NCI-H2029 (cell line): ENCODE measurements at places on chromosomes 13 and 19.

DNA sequence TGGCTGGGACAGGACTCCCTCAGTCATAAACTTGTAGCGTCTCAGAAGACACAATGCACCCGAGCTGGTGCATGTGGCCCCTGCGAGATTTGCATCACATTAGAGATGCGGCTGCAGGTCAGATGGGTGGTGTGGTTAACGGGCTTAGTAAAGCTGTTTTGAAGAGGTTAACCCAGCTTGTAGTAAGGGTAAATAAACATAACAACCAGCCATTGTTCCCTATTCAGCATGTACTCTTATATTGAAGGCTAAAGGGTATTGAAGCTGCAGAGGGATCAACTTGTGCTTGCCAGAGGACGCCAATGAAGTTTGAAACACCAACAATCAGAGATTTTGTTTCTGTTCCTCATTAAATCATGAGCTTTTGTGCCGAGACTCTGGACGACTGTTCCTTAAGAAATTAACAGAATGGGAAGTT, 79.4 kb downstream of the ZIC5 start:
- DNase-seq: no peak

- DNase-seq: no peak
These were observed 30.0 kb upstream of the TPT1 start for GRCh38 chr13:45370922-45371406.

DNA sequence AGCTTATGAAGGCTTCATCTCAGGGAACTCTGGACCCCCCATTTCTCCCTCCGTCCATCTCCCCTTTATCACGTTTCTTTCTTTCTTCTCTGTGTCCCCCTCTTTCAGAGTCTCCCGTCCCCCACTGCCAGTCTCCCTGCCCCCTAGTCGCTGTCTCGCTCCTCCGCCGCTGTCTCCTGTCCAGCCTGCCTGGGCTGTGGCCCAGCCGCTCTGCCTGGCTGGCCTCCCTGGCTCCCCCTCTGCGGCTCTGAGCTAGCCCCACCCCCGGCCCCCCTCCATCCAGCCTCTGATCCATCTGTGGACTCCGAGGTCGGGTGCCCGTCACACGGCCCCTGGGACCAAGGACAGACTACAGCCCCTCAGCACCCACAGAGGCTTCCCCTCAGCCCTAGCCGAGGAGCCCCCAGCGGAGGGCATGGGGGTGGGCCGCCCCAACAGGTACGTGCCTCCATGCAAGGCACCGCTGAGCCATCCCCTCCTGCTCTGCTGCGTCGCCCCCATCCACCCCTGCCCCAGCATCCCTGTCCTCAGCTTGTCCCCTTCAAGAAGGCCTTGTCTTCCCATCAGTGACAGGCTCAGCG, 1.1 kb upstream of the KCNJ14 start:
- no peak for DNase-seq

DNA sequence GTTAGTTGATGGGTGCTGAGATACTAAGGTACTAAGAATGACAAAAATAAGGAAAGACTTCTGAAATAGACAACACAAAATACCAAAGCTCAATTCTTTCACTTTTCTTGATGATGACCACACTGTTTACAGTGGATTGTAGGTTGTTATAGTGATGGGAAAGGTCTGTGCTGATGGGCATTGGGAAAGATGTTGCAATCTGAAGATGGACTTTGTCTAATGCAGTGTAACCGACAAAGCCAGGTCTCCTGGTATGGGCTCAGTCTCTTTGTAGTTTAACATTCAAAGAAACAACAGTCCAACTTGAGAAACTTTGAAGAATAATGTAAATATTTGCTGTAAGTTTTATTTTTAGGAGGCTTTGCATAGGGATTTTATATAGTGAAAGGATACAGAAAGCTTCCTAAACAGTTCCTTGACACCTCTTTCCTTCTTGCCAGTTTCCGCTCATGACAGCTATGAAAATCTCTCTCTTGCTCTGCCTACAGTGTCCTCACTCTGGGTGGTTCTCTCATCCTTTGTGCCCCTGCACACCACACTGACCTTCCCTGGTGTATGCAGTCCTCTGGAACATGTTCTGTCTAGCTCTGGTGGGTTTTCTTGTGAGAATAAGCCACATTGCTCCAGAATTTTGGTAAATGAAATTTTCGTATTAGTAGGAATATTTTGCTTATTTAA, 172.2 kb downstream of the KCNRG start:
- DNase-seq: no peak

DNA sequence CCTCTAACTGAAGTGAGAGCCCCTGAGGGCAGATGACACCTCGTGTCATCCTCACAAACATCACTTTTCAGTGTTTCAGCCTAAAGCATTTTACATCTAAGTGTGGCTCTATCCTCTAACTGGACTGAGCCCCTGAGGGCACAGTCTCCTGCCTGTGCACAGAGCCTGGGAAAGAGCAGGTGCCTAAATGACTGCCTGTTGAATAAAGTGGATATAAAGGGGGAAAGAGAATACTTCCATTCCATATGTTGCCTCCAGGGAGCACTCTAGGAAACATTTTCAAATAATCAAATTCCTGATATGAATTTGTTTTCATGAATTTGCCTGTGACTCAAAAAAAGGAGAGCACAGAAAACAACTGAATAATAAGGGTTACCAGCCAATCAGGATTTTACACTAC, 32.2 kb downstream of the CNMD start:
- DNase-seq: no peak

- no peak for DNase-seq
These were observed 213.4 kb downstream of the ENOX1 start for GRCh38 chr13:43573361-43573740.

GRCh38 chr13:113187263-113187669, 21.2 kb downstream of the PCID2 start:
- no peak for DNase-seq

DNA sequence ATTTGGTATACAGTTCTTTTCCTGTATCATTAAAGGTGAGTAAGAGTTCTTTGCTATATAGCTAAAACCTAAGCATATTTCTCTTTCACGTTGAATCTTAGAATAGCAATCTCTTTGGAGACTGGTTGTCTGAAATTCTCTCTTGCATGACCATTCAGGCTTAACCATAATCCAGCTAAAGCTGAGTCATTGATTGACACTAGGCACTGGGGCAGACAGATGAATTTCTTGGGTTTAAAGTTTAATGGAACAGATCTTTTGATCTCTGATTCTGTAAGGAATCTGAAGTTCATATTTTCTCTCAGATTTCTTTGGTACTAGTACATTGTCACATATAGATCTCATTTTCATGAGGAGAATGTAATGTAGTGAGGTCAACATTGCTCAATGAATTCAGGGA, 397.3 kb upstream of the MIR17HG start:
- no peak for DNase-seq
